Activated naive CD4-positive, alpha-beta T cell treated with anti-CD3 and anti-CD28 coated beads for 36 hours (primary cell): ENCODE measurements at places on chromosomes 7 and 10. TPM values are rescaled to one million over a fixed set of nuclear protein-coding genes. Genes with fewer than 3 reads are reported as not detected.

GRCh38 chr7:124893140-124893827 lies 36.3 kb downstream of the POT1 start:
- no peak for DNase-seq

DNA sequence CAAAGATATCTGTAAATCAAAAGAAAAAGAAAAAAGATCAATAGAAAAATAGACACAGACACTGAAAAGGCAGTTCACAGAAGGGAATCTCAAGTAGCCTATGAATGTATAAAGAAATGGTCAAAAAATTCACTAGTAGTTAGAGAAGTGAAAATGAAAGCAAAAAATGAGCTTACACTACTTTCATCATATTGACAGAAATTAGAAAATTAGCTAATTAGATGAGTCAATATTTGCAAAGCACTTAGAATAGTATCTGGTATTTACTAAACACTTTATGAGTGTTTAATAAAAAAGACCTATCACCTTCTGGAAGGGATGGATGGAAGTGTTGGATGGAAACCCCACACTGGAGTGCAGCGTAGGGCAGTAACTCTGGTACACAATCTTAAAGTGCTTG lies 1.7 kb upstream of the CFAP58 start:
- DNase-seq = no peak

DNA sequence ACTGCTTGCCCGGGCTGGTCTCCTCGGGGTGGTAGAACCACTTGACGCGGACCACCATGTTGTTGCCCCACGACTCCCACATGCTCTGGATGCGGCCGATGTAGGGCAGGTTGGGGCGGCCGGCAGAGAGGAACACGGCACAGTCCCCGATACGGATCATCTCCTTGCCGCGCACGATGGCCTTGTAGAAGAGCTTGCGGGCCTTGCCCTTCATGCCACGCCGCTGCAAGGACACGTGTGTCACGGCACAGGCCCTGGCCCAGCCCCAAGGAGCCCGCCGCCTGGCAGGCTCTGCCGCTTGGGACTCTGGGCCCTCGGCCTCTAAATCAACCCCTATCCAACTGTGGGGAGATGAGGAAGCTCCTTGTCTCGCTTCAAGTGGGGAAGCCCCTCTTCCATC lies 26.4 kb downstream of the SLC29A4 start:
- no peak for DNase-seq

CD36 gene
- total RNA-seq = not detected

DNA sequence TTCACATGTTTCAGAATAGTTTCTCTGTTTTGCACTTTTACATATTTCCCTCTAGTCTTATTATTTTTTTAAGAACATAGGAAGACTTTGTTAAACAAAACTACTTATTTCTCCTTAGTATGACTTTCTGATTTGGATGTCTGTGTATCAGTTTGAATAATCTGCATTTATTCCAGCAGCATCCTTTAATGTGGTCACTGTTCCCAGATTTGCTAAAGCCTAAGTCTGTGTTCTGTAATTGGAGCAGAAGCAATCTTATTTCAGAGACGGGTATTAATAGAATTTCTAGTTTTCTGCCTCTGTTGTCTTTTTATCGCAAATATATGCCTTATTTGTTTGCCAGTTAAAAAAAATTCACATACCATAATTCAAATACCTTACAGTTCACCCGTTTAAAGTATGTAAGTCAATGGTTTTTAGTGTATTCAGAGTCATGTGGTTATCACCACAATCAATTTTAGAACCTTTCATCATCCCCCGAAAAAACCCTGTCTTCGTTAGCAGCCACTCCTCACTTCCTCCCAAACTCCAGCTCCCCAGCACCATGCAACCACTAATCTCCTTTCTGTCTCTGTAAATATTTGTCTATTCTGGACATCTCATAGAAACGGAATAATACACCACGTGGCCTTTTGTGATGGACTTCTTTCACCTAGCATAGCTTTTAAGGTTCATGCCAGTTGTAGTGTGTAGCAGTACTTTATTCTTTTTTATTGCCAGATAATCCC lies 58.7 kb downstream of the INPP5F start:
- peak; percentile 22 for DNase-seq

GRCh38 chr10:72483471-72483870 lies 128.8 kb upstream of the DNAJB12 start:
- DNase-seq = no peak
